Upper lobe of left lung (tissue), 6 donors: ENCODE measurements at places on chromosomes 7 and 10. TPM values are rescaled to one million over a fixed set of nuclear protein-coding genes. Genes with fewer than 3 reads are reported as not detected.

- H3K27ac ChIP-seq = no peak overlapping the region
- H3K4me3 ChIP-seq = no peak overlapping the region
- H3K36me3 ChIP-seq = peaks cover 14% of the 10 kb centered on the region
- H3K4me1 ChIP-seq = no peaks in the 10 kb centered on the region
These were observed 28.2 kb upstream of the TLL2 start for GRCh38 chr10:96541921-96542320.

DNA sequence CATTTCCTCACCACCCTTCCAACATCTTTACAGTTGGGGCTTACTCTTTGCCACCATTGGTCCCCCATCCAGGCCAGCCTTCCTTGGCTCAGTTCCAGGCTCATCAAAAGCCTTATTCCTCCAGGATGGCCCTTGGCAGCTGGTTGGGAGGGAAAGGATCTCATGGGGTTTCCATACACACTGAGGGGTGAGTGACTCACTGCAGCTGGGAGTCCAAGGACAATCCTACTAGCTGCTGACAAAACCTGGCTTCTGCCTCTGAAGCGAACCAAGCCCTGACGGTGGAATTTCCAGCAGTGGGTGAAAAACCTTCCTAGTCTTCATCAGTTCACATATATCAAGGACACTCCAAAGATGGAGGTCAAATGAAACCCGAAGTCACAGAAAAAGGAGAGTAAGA, 22.9 kb downstream of the CRHR2 start:
- H3K27ac ChIP-seq = no peak overlapping the region
- H3K4me1 ChIP-seq = no peaks in the 10 kb centered on the region
- no peaks in the 10 kb centered on the region for H3K36me3 ChIP-seq

GRCh38 chr10:7605565-7606295, 61.0 kb downstream of the ITIH5 start:
- no peaks in the 10 kb centered on the region for H3K27me3 ChIP-seq
- no peaks in the 10 kb centered on the region for H3K4me1 ChIP-seq
- no peaks in the 10 kb centered on the region for H3K36me3 ChIP-seq
- H3K4me3 ChIP-seq = no peak overlapping the region

GRCh38 chr7:69864274-69864673, 266.0 kb downstream of the AUTS2 start:
- H3K4me3 ChIP-seq = no peak overlapping the region
- H3K27me3 ChIP-seq = no peaks in the 10 kb centered on the region
- DNase-seq = no peak
- no peak overlapping the region for H3K27ac ChIP-seq

DNA sequence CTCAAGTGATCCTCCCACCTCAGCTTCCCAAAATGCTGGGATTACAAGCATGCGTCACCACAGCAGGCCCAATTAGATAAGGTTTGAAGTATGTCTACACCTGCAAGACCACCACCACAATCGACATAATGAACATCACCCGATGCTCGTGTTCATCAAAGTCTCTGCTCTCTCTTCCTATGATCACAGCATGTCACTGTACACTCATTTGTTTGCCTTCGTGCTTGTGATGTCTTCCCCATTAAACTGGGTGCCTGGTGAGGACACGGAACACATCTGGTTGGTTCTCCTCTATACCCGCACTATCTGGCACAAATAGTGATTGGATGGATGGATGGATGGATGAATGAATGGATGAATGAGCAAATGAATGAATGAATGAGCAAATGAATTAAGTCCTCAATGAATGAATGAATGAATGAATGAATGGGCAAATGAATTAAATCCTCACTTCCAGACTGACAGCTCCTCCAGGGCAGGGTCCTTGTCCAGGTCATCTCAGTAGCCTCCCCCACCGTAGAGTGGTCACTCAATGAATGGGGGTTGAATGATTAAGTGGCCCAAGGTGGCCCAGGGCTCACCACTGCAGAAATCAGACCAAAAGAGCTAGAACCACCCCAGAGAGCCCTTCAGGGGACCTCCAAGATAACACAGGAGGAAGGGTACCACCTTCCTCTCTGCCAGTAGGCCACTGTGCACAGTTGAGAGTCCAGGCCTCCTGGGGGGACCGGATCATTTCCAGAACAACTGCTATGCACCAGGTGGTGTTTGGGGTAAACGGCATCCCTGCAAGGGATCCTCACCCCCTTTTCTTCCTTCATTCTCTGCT, 101.9 kb upstream of the TNRC18 start:
- no peak overlapping the region for H3K4me3 ChIP-seq
- H3K4me1 ChIP-seq = peaks cover 13% of the 10 kb centered on the region
- peaks cover 49% of the 10 kb centered on the region for H3K36me3 ChIP-seq
- H3K27me3 ChIP-seq = no peaks in the 10 kb centered on the region
- no peak for DNase-seq

- peak; percentile 86 for DNase-seq
- peak overlapping the region; percentile 90 for H3K27ac ChIP-seq
- H3K36me3 ChIP-seq = no peaks in the 10 kb centered on the region
These were observed 46.6 kb downstream of the ALOX5 start for GRCh38 chr10:45420453-45421192.

DNA sequence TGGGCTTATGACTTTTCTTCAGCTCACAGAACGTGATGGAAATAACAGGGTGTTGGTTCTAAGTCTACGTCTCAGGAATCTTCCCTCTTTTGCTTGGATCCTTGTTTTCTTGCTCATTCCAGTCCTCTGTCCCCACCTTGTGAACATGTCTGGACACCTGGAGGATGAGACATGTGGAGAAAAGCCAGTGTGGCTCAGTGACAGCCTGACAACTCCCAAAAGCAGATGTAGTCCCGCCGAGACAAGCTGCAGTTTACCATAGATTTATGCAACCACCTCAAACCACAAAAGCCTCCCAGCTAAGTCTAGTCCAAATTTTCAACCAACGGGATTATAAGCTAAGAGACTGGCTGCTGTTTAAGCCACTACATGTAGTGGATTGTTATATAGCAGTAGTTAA, 476.1 kb downstream of the SH2D4B start:
- H3K27me3 ChIP-seq = no peaks in the 10 kb centered on the region
- H3K36me3 ChIP-seq = no peaks in the 10 kb centered on the region
- no peak overlapping the region for H3K4me3 ChIP-seq
- no peaks in the 10 kb centered on the region for H3K4me1 ChIP-seq
- no peak for DNase-seq

GRCh38 chr10:78596556-78596955, 472.2 kb upstream of the ZMIZ1 start:
- H3K27me3 ChIP-seq = no peaks in the 10 kb centered on the region
- no peak overlapping the region for H3K27ac ChIP-seq
- H3K36me3 ChIP-seq = no peaks in the 10 kb centered on the region

DNA sequence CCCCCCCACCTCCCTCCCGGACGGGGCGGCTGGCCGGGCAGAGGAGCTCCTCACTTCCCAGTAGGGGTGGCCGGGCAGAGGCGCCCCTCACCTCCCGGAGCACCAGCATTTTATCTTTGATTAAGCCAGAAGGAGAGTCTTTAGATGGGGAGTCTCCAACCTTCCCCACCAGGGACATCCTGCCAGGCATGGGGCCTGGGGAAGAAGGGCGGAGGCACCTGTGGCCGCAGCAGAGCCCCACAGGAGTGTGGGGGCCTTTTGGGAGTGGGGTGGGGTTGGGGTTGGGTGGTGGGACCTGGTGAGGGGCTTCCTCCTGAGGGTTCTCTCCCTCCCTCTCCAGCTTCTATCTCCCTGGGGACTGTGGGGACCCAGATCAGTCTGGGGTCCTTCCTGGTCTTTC, 18.2 kb downstream of the ZNF783 start:
- peaks cover 66% of the 10 kb centered on the region for H3K36me3 ChIP-seq
- DNase-seq = no peak
- H3K4me3 ChIP-seq = no peak overlapping the region
- no peak overlapping the region for H3K27ac ChIP-seq
- peaks cover 7% of the 10 kb centered on the region for H3K4me1 ChIP-seq

GRCh38 chr7:24777806-24778205, 20.5 kb upstream of the GSDME start:
- no peaks in the 10 kb centered on the region for H3K4me1 ChIP-seq
- no peak overlapping the region for H3K27ac ChIP-seq
- no peak for DNase-seq
- no peaks in the 10 kb centered on the region for H3K27me3 ChIP-seq

OR2A5 gene
- total RNA-seq = not detected

SLC29A4 gene
- 1.1 TPM for total RNA-seq

RPA3 gene
- total RNA-seq = 22.2 TPM

JAKMIP3 gene
- total RNA-seq = 0.78 TPM

TMEM236 gene
- total RNA-seq = 1.4 TPM

SEMA3A gene
- total RNA-seq = 8.8 TPM

A1CF gene
- not detected for total RNA-seq
